Inflammatory macrophage treated with lipopolysaccharide for 1 hour (primary cell): ENCODE measurements at places on chromosomes 6 and 20.

DNA sequence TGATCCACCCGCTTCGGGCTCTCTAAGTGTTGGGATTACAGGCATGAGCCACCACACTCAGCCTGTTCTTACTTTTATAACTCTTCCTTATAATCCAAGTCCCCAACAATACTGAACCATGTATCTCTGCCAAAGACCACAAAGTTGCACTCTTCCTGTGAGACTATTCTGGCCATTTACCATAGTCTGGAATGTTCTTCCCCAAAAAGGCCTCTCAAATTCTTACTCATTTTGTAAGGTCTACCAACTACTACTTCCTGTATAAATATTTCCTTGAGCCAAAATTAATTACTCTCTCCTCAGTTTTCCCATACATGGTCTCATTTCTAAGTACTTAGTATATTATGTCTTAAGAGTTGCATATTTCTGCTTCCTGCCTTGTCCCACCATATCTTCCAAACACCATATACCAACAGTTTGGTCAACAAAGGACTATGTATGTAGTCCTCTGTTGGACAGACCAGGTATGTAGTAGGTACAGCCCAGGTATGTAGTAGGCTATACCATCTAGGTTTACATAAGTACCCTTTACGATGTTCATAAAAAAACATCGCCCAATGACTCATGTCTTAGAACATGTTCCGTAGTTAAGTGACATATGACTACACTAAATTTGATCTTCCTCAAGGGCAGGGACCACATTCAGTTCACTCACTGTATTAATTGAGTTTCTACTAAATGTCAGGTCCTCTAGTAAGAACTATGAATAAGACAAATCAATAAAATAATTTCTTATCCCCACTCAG, 22.0 kb downstream of the RANBP9 start:
- DNase-seq, result no peak

GRCh38 chr20:15862178-15862577, 711.1 kb downstream of the KIF16B start:
- DNase-seq, result no peak

DNA sequence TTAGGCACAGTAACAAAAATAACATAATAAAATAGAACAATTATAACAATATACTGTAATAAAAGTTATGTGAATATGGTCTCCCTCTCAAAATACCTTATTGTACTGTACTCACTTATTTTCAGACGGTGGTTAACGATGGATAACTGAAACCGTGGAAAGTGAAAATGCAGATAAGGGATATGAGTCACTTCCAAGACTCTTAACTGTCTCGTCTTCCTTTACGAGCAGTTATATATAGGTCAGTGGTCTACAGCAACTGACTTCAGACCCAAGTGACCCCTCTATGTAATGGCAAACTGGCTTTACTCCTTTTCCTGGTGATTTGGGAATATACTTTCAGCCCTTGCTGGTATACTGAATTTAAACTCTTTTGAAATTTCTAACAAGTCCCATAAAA, 261.4 kb downstream of the SLC35F1 start:
- no peak for DNase-seq

GRCh38 chr6:163745536-163746400, 331.2 kb downstream of the QKI start:
- no peak for DNase-seq

- DNase-seq, result no peak
These were observed 205.4 kb downstream of the ZFAND3 start for GRCh38 chr6:38024908-38025307.

- peak; percentile 97 for DNase-seq
These were observed 9.5 kb upstream of the HLA-DOA start for GRCh38 chr6:33018904-33019303.

GRCh38 chr6:119333707-119334295, 15.8 kb downstream of the MAN1A1 start:
- DNase-seq, result no peak

GRCh38 chr6:2718334-2719092, 32.2 kb downstream of the MYLK4 start:
- peak; percentile 16 for DNase-seq

DNA sequence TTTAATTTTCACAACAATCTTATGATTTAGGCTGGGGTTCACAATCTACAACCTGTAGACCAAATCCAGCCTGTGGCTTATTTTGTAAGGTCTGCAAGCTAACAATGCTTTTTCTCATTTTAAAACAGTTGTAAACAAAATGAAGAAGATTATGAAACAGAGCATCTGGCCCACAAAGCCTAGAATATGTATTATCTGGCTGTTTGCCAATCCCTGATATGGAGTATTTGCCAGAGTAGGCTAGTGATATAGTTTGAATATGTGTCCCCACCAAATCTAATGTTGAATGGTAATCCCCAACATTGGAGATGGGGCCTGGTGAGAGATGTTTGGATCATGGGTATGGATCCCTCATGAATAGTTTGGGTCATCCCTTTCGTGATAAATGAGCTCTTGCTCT, 201.8 kb downstream of the DHX35 start:
- no peak for DNase-seq

DNA sequence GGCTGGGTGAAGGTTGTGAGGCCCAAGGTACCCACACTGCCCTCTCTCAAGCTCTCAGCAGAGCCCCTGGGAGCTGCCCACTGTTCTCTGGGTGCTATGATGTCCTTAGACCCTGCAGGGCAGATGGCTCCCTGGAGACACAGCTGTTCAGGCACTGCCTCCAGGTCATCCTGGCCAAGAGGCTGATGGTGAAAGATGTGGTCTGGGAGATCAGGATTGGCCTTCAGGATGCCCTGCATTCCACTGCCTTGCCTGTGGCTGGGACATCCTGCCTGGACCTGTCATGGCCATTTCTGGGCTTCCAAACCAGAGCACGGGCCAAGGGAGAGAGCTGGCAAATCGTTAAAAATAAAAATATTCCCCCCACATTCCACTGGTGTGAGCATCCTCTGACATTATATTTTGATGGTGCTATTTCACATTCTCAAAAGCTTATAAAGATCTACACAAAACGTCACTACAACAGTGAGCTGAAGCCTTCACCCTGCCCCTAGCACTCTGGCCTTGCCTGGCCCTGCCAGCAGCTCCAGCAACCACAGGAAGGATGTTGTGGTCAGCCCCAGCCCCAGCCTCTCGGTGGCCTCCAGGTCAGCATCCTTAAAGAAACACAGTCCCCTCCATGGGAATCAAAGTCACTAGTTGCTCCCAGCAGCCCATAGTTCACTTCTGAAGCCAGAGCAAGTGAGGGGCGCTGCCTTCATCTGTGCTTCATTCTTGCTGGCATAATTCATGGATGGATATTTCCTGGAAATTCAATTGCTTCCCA, 13.5 kb upstream of the KCNK16 start:
- DNase-seq, result no peak

- DNase-seq, result no peak
These were observed 207.2 kb upstream of the STXBP5 start for GRCh38 chr6:146997062-146997461.

DNA sequence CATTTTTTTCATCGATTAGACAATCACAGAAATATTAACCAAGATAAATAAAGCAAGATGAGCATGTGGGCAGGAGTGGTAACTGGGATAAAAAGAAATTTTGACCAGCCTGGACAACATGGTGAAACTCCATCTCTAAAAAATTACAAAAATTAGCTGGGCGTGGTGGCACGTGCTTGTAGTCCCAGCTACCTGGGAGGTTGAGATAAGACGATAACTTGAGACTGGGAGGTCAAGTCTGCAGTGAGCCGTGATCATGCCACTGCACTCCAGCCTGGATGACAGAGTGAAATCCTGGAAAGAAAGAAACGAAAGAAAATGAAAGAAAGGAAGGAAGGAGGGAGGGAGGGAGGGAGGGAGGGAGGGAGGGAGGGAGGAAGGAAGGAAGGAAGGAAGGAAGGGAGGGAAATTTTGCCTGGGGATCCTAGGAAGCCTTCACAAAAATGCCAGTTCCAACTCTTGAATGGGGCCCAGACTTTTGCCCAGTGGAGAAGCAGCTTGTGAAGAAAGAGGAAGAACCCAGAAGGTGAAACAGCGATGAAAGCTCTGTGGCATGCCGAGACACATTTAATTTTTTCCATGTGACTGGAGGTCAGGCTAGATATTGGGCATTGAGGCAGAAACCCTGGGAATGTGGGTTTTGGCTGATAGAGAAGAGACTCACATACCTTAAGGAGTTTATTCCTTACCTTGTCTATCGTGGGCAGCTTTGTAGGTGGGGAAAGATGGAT, 20.3 kb downstream of the CCDC170 start:
- DNase-seq, result no peak

- DNase-seq, result peak; percentile 10
These were observed 183.6 kb downstream of the PRL start for GRCh38 chr6:22113026-22113766.

GRCh38 chr20:54014293-54014926, 56.0 kb downstream of the BCAS1 start:
- no peak for DNase-seq

DNA sequence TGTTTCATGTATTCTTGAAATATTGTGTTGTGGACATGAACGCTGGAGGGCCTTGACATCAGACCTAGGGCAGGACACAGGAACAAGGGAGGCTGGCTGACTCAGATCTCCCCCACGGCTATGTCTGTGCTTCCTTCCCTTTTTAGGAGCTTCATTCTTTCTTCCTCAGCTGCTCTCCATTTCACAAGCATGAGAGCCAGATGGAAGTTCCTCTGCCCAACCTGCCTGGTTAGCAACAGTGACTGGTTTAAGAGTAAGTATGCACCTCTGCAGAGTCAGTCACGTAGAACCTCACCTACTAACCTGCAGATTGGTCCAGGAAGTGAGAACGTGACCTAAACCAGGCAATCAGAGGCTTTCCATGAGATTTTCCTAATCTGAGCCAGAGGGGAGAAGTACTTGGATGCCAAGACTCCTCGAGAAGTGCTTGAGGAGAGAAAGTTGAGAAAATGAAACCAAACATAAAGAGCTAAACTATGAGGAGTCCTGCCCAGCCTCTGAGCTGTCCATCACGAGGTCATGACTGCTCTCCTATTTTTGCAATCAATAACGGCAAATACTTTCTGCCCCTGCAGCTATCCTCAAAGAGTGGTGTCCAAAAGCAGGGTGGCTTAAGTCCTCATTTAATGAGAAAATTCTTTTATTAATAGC, 465.2 kb upstream of the CITED2 start:
- peak; percentile 79 for DNase-seq

GRCh38 chr6:169292338-169293124, 38.9 kb upstream of the THBS2 start:
- peak; percentile 89 for DNase-seq

GRCh38 chr6:151676460-151676945, 131.0 kb upstream of the ESR1 start:
- no peak for DNase-seq

DNA sequence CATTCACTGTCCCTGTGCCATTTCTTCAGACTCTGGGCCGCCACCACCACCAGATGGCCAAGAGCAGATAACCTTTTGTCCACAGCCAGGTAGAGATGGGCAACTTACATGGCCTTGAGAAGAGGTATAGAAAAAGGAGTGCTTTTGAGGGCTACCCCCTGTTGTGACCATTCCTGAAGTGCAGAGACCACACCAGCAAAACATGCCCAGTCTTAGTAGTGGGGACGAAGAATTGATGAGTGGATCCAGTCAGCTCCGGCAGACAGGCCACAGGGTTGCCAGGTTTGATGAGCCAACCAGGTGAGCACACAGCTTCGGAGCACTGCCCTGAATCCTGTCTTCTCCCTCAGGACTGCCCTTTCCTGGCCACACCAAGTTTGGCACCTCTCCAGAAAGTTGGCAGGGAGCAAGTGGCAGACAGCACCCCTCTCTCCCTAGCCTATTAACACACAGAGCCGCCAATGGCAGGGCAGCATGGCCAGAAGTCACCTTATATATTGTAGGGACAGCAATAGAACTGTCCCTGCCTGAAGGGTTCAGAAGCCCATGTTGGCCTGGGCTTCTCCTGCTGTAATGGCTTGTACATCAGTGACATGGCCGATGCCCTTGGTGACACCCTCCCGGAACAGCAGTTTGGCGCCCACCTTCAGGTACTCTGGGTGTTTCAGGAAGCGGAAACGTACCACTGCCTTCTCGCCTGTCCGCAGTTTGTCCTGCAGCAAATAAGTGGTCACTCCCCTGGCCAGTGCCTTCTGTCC, 7.8 kb downstream of the GTPBP2 start:
- DNase-seq, result no peak
